Astrocyte (in vitro differentiated cells and primary cell): ENCODE measurements at places on chromosomes 2 and 18.

DNA sequence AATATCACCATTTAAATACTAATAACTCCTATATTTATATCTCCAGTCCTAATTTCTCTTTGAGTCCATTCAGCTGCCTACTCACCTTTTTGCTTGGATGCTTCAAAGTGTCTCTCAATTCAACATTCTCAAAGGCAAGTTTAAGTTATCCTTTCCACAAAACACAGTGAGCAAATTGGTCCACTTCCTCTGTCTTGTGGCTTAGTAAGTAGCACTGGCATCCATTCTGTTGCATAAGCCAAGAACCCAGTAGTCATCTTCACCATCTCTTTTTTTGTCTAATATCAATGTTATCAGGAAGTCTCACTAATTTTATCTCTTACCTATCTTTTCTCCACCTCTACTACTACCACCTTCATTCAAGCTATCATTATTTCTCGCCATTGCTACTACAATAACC, 27.4 kb upstream of the IL1RL1 start:
- peak; percentile 12 for DNase-seq

DNA sequence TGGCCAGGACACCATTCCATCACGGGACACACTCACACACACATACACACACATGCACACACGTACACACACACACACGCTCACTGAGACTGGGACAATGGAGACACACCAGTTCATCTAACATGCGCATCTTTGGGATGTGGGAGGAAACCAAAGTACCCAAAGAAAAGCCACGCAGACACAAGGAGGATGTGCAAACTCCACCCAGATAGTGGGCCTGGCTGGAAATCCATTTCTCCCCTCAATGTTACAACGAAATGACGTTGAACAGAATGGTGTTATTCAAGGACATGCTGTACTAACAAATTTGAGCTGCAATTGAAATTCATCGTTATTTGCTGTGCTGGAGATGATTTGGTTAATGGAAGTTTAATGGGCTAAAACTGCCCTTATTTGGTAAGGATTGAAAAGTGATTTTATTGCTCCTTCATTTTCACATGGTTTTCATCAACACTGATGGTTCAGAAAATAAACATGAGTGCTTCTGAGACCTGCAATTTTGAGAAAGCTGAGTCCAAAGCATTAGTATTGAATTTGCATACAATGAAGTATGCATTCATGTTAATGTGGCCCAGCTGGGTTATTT, 110.0 kb downstream of the KCNE4 start:
- DNase-seq: no peak

GRCh38 chr2:237062585-237062984, 23.1 kb upstream of the COPS8 start:
- DNase-seq: peak; percentile 30

DNA sequence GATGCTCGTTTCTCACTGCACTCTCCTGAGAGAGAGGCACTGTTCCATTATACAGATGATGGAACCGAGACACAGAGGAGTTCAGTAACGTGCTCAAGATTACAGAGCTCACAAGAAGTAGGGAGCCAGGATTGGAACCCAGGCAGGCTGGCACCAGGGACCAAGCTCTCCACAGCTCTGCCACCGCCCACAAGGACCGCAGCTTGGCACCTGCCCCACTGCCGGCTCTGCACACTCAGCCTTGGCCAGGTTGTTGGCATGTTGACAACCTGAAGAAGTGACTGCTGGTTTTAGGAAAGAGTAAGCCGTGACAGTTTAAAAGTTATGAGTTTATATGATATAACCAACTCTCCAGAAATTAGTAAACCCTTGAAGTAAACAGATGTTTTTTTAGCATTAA, 48.0 kb upstream of the ITM2C start:
- DNase-seq: no peak

DNA sequence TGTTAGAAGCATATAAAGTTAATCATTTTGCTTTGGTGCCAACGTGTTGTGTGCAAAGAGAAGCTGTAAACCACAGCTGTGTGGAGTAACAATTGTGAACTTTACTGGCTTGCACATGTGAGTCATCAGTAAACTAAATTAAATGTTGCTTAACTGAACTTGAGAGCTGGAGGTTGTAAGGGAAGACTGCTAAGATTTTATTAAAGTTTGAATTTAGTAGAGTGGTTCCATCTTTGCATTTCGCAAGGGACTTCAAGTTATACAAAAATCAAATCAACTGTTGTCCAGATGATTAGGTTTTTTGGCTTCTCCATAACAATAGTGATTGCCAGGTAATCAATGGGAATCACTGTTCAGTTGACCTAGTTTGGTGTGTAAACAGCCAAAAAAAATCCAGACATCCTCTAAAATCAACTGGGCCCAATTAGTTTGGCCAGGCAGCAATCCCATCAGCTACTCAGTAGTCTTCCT, 247.4 kb downstream of the MYO3B start:
- peak; percentile 11 for DNase-seq

DNA sequence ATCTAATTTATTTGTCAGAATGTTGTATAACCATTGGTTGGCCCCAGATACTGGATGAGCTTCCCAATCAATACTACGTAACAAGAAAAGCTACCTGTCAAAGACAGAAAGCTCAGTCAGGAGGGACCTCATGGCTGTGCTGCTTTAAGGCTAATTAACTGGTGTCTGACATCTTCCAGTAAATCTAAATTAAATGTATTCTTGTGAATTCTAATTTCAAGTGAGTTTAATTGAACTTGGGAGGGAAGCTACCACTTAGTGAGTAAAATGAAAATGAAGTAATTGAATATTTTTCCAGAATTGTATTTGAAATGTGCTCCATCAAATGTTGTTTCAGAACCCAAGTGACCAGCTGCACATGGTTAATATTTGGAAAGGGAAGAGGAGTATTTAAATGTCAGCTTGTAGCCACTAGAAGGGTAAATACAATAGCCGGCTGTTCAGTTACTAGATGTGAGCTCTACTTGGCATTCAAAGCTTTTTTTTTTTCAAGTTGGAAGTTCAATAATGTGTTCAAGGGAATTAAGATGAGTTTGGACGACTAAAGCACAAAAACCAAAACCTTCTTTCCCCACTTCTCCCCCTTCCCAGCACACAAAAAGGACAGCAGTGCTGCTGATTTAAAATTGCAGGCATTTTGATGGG, 62.0 kb downstream of the GPR39 start:
- no peak for DNase-seq

DNA sequence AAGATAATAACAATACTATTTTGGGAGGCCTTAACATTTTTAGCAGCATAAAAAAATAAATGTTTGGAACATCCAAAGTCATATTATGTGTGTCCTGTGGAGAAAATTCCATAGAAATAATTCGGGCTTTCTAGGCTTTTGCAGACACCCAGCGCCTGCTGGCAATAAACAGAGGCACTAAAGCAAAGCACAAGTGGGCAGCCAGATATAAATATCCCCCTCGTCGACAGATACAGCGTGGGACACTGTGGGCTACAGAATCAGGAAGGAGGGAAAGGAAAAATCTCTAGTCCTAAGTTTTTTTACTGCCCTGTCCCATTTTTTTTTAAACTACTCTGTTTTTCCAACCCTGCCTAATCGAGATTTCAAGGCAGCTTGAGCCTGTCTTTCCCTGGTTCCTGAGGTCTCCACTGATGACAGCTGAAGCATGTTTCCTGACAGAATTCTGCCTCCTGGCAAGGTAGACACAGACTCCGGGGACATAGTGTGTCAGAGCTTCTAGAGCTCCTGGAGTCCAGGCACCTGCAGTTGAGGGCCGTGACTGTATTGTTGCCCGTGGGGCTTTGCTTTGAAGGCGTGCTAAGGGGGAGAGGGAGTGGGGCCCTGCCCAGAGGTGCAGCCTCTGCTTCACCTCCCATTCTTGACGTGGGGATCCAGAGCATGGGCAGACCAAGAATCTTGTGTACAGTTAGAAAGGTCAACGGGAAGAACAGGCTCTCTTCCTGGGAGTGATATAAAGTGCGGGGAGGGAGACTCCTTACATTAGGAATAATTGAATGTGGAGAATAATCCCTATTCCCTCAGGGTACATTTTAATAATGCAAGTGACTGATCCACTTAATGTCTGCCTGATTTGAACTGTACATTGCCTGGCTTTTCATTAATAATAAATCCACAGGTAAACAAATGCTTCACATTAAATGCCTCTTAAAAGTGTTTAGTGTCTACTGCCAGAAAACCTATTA, 232.3 kb downstream of the DCC start:
- DNase-seq: no peak

DNA sequence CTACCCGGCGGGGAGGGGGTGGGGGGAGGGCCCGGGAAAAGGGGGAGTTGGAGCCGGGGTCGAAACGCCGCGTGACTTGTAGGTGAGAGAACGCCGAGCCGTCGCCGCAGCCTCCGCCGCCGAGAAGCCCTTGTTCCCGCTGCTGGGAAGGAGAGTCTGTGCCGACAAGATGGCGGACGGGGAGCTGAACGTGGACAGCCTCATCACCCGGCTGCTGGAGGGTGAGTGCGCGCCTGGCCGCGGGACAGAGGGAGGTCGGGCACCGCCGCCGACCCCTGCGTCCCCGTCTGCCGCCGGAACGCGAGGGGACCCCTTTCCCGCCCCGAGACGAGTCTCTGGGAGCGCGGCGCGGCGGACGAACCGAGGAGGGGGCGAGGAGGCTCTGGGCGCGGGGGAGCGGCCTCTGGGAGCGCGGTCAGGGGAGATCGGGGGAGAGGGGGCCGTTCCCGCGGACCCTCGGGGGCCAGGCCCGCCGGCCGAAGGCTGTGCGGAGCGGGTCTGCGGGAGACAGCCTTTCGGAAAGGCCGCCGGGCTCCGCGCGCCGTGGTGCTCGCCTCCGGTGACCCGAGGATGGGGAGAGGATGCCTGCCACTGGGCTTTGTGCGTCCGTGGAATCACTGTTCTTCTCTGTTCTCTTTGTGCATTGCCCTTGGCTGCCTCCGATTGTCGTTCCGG, 463 bp downstream of the PPP1CB start:
- DNase-seq: no peak

DNA sequence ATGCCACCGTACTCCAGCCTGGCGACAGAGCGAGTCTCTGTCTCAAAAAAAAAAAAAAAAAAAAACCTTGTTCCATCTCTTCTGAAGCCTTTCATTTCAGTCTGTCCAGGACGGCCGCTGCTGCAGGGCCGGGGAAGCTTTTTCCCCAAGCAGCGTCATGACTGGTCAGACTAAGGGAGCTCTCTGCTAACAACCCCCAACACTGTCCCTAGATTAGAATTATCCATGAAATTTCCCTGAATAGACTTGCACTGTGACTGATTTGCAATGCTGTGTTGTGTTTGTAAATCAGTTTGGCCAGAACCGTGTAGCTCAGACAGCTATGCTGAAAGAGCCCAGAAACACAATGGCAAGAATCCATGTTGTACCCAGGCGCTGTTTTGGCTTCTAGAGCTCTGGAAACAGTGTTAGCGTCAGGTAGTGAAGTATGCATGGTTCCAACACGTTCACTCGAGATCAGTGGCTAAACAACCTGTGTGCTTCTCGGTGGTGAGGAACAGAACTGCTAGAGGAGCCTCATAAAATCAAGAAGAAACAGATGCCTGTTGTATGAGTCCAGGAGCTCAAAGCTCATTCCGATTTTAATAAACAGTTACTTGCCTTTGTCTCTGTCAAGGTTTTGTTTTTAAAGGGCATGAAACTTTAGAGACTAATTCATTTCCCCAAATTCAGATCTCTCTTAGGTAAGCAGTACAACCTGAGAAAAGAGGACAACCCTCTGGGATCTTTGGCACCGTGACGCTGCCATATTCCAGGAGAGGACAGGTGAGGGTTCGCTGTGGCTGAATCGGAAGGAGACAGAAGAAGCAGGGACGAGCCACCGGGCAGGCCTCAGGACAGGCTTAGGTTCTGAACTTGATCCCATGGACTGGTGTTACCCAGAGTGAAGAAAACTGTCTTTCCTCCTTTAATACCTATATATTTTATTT, 43.5 kb downstream of the GORASP2 start:
- no peak for DNase-seq

- peak; percentile 36 for DNase-seq
Measured at GRCh38 chr2:157497638-157498314, 53.9 kb upstream of the CYTIP start.

- DNase-seq: no peak
Measured at GRCh38 chr18:79379931-79380815, 15.6 kb upstream of the NFATC1 start.

DNA sequence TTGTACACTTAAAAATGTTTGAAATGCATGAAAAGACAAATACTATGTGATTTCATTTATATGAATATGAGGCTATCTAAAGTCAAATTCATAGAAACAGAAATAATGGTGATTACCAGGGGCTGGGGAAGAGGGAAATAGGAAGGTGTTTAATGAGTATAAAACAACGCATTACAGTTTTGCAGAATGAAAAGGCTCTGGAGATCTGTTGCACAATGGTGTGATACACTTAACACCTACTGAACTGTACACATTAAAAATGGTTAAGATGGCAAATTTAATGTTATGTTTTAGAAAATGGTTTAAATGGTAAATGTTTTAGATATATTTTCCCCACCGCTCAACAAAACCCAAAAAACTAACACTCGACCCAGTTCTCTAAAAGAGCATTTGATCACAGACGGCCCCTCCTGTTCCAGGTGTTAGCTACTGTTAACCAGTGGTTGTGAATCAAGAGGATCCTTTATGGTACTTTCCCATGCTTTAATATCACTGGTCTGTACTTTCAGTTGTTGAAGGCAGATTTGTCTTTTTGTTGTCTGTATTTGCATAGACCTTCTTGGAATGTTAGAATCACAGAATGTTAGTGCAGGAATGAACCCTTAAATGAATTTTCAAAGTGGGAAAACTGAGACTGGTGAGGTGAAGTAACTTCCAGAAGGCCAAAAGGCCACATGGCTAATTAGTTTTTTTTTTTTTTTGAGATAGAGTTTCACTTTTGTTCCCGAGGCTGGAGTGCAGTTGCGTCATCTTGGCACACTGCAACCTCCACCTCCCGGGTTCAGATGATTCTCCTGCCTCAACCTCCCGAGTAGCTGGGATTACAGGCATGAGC, 10.2 kb downstream of the RAB10 start:
- DNase-seq: peak; percentile 32

- DNase-seq: no peak
Measured at GRCh38 chr2:241150660-241151530, 628 bp downstream of the PPP1R7 start.

DNA sequence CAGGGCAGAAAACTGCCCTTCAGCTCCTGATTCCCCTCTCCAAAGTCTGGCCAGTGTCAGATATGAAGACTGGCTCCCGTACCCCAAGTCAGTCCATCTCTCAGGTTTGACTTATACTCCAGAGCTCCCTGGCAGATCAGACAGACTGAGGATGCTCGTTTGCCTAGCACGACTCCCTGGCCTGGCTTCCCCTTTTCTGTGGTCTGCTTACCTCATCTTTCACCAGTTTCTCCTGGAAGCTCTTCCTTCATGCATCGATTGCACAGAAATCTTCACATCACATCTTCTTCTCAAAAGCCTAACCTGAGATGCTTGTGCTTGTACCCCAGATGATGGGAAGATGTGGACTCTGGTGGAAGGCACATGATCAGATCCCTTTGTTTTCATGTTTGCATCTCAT, 387.9 kb upstream of the POU3F3 start:
- no peak for DNase-seq

- peak; percentile 71 for DNase-seq
Measured at GRCh38 chr18:76354348-76354747, 140.7 kb downstream of the ZNF516 start.

DNA sequence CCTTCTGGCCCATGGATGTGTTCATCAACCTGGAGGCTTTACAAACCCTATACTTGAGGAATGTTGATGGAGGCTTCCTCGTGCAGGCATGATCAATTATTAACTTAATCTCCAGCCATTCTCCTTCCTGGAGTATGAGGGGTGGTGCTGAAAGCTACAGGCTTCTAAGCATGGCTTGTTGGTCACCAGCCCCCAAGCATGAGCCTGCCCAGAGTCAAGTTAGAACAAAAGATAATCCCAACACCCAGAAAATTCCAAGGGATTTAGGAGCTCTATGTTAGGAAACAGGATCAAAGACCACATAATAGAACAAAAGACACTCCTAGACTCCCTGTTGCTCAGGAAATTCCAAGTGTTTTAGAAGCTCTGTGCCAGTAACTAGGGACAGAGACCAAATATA, 63.1 kb downstream of the FAM171B start:
- DNase-seq: no peak
